ENCODE measurements at places on chromosomes 7 and 10.

DNA sequence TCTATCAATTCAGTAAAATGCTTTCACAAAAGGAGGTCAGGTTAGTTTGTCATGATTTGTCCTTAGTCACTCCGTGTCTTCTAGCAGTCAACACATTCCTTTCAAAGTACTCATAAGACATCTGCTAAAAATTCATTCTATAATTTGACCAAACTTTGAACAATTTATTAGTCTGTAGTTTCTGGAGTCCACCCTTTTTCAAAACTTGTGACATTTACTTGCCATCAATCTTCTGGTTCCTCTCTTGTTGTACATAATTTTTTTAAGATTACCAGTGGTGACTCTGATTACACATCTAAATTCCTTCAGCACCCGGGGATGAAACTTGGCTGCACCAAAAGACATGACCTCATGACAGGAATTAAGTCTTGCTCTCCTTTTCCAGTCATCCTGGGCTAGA, 130.1 kb downstream of the NEBL start:
- DNase-seq = no peak

- DNase-seq = no peak
Measured at GRCh38 chr7:144510621-144511020, 107.1 kb upstream of the NOBOX start.

- DNase-seq = no peak
Measured at GRCh38 chr10:33963729-33964128, 629.3 kb upstream of the NRP1 start.

DNA sequence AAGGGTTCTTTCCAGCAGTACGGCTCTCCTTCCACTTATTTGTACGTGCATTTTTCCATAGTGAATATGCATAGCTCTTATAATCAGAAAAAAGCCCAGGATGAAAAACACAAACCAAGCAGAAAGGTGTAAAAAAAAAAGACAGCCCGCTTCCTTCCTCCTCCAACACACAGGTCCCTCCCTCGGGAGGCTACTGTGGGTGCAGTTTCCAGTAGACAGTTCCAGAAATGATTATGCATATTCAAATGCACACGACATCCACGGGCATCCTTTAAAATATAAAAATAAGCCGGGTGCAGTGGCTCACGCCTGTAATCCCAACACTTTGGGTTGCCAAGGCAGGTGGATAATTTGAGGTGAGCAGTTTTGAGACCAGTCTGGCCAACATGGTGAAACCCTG, 59.9 kb downstream of the TNRC18 start:
- DNase-seq = no peak

- no peak for DNase-seq
Measured at GRCh38 chr7:113705439-113705838, 213.4 kb downstream of the PPP1R3A start.

DNA sequence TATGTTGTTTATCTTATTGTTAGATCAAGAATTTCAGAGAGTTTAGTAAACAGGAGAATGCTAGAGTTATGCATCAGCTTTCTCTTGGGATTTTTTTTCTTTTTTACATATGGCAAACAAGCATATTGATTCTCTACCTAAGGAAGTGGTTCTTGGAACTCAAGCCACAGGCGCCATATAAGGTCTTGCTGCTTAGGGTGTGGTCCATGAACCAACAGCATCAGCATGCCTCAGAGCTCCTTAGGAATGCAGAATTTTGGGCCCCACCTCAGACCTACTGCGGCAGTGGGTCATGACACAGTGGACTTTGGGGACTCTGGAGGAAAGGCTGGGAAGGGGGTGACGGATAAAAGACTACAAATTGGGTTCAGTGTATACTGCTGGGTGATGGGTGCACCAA, 230.8 kb downstream of the SKAP2 start:
- no peak for DNase-seq

DNA sequence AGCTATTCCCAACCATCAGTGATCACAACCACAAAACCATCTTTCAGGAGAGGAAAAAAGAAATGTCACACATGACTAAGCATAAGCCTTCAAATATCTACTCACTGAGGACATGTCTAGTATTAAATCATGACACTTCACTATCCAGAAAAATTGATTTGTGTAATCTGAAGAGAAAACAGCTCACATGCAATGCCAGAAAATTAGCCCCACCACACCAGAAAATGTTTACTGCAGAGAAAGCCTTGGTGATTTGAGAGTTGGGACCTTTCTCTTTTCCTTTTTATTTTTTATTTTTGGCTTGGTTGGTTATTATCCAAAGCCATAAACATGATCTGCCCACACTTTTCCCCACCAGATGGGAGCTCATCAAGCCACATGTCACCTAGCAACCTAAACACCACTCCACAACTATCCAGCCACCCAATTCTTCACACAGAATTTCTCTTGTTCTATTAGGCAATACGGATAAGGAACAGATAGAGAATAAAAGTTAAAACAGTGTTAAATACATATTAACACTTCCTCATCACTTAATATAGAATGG, 3.1 kb downstream of the PARD3 start:
- no peak for DNase-seq

- no peak for DNase-seq
Measured at GRCh38 chr10:121681997-121682687, 83.9 kb upstream of the FGFR2 start.
